CD4-positive, alpha-beta memory T cell (primary cell): ENCODE measurements at places on chromosomes 3 and 15. TPM values are rescaled to one million over a fixed set of nuclear protein-coding genes. Genes with fewer than 3 reads are reported as not detected.
A peak's percentile ranks its signal among the peaks of the same experiment; 100 is the strongest.

- no peak overlapping the region for H3K4me3 ChIP-seq
- peaks cover 7% of the 10 kb centered on the region for H3K4me1 ChIP-seq
- H3K27ac ChIP-seq: no peak overlapping the region
- no peaks in the 10 kb centered on the region for H3K36me3 ChIP-seq
- H3K27me3 ChIP-seq: peaks cover 23% of the 10 kb centered on the region
- DNase-seq: no peak
Measured at GRCh38 chr15:44199393-44199792, 4.3 kb upstream of the FRMD5 start.

- H3K36me3 ChIP-seq: no peaks in the 10 kb centered on the region
- no peaks in the 10 kb centered on the region for H3K4me1 ChIP-seq
- H3K27ac ChIP-seq: no peak overlapping the region
- H3K4me3 ChIP-seq: no peak overlapping the region
- H3K27me3 ChIP-seq: no peaks in the 10 kb centered on the region
- no peak for DNase-seq
Measured at GRCh38 chr15:61742591-61742990, 317.7 kb downstream of the VPS13C start.

- H3K36me3 ChIP-seq: no peaks in the 10 kb centered on the region
- peaks cover 5% of the 10 kb centered on the region for H3K27me3 ChIP-seq
- no peak overlapping the region for H3K4me3 ChIP-seq
Measured at GRCh38 chr15:38853608-38854007, 289.0 kb upstream of the RASGRP1 start.

DNA sequence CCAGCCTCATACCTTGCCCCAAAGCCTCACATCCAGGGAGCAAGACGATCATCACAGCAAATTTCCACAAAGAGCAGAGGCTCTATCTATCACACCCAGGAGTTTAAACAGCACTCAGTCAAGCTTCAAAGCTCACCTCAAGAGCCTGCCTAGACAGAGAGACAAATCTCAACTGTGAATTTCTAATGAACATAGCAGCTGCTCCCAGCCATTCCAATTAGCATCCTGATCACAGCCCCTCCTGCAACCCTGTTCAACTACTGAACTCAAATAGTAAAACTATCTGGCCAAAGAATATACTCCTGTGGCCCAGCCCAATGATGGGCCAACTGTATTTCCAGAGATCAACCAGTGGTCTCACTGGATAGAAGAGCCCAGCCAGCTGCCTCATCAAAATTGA, 269.8 kb downstream of the CTNNB1 start:
- no peaks in the 10 kb centered on the region for H3K36me3 ChIP-seq
- no peak overlapping the region for H3K27ac ChIP-seq
- H3K4me3 ChIP-seq: no peak overlapping the region
- no peaks in the 10 kb centered on the region for H3K27me3 ChIP-seq

- H3K36me3 ChIP-seq: no peaks in the 10 kb centered on the region
- H3K4me1 ChIP-seq: no peaks in the 10 kb centered on the region
- no peak for DNase-seq
- H3K27ac ChIP-seq: no peak overlapping the region
- no peaks in the 10 kb centered on the region for H3K27me3 ChIP-seq
Measured at GRCh38 chr3:7461202-7461825, 600.4 kb downstream of the GRM7 start.

GRCh38 chr3:179526482-179526881, 36.2 kb upstream of the ACTL6A start:
- no peaks in the 10 kb centered on the region for H3K27me3 ChIP-seq
- H3K27ac ChIP-seq: no peak overlapping the region
- H3K36me3 ChIP-seq: no peaks in the 10 kb centered on the region
- H3K4me1 ChIP-seq: no peaks in the 10 kb centered on the region
- DNase-seq: no peak
- H3K4me3 ChIP-seq: no peak overlapping the region

DNA sequence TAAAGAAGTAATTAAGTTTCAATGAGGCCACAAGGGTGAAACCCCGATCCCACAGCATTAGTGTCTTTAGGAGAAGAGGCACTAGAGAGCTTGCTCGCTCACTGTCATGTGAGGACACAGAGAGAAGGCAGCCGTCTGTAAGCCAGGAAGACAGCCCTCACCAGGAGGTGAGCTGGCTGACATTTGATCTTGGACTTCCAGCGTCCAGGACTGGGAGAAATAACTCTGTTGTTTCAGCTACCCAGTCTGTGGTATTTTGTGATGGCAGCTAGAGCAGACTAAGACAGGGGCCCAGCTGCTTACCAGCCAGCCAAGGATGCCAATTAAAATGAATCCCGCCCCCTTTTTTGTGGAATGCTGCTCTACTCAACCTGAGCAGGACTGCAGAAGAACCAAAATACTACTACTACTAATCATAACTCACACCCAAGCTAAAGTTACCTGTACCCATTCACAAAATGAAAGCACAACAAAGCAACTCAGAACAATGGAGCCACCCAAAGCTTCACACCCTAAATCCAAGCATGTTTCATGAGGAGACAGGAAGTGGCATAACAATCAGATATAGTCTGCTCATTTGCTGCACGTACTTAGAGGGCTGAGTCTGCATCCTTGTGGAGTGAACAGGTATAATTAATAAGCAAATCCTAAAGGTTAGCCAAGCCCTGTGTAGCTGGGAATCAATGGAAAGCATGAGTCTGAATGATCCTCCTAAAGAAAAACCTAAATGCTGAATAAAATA, 35.6 kb upstream of the RHCG start:
- no peaks in the 10 kb centered on the region for H3K36me3 ChIP-seq
- no peaks in the 10 kb centered on the region for H3K27me3 ChIP-seq
- no peak overlapping the region for H3K27ac ChIP-seq
- no peak for DNase-seq
- no peak overlapping the region for H3K4me3 ChIP-seq
- no peaks in the 10 kb centered on the region for H3K4me1 ChIP-seq

- DNase-seq: no peak
- H3K27ac ChIP-seq: no peak overlapping the region
- H3K4me1 ChIP-seq: no peaks in the 10 kb centered on the region
- H3K4me3 ChIP-seq: no peak overlapping the region
Measured at GRCh38 chr15:23069496-23070166, 30.3 kb upstream of the TUBGCP5 start.

DNA sequence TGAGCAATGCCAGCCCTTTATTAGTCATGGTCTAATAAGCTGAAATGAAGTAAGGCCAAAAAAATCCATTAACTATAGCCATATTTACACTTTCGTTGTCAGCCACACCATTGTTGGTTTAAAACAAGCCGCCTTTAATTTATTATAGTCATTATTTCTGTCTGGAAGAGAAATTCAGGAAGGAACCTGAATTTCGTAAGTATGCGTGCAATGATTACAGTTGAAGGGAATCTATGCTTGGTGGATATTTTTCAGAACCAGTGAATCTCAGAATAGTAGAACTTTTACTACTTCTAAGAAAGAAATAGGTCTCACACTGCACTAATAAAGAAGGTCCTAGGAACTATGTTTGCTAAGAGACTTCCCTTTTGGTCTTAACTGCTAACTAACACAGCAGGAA, 59.1 kb downstream of the FAM43A start:
- DNase-seq: no peak
- no peaks in the 10 kb centered on the region for H3K27me3 ChIP-seq
- no peaks in the 10 kb centered on the region for H3K4me1 ChIP-seq
- H3K27ac ChIP-seq: no peak overlapping the region
- no peak overlapping the region for H3K4me3 ChIP-seq

DNA sequence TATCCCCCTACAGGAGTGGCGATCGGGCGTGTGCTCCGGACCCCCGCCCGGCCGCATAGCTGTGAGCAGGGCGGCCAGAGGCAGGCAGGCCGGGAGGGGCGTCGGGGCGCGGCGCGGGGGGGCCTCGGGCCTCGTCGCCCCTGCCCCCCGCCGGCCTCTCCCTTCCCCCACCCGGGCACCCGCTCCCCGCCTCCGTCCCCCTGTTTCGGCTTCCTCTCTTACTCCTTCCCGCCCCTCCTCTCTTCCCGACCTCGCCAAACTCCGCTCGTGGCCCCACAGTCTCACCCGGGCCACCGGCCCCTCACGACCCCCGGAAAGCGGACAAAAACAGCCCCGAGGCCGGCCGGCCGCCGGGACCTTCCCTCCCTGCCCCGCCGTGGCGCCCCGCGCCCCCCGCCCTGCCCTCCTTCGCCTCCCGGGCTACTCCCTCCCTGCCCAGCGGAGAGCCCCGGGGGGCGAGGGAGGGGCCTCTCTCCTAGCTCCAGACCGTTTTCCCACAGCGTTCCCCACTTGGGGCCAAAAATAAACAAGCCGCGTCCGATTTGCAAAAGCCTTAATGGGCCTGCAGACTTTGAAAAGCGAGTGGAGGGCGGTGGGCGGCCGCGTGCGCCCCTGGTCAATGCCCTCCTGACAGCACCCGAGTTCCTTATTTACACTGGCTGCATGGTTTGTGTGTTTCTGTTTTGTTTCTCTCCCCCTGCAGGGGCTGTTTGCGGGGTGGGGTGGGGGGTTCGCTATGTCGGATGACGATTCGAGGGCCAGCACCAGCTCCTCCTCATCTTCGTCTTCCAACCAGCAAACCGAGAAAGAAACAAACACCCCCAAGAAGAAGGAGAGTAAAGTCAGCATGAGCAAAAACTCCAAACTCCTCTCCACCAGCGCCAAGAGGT, 1.0 kb downstream of the UBE2E1 start:
- peak overlapping the region; percentile 66 for H3K4me3 ChIP-seq
- H3K36me3 ChIP-seq: no peaks in the 10 kb centered on the region
- no peak for DNase-seq
- no peaks in the 10 kb centered on the region for H3K27me3 ChIP-seq
- peak overlapping the region; percentile 52 for H3K27ac ChIP-seq
- peaks cover 50% of the 10 kb centered on the region for H3K4me1 ChIP-seq

DNA sequence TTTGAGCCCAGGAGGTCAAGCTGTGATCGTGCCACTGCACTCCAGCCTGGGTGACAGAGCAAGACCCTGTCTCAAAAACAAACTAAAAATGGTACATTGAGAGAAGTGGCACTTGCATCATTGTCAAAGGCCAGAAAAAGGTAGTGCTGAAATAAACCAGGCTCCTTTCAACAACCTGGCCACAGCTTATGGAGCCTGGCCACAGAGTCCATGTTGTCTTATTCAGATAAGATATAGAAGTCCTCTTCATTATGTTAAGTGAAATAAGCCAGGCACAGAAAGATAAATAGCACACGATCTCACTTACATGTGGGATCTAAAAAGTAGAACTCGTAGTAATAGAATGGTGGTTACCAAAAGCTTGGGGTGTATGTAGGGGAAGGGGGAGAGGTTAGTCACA, 34.8 kb downstream of the EMC4 start:
- H3K27ac ChIP-seq: no peak overlapping the region
- peaks cover 7% of the 10 kb centered on the region for H3K36me3 ChIP-seq
- DNase-seq: no peak
- H3K4me1 ChIP-seq: no peaks in the 10 kb centered on the region
- no peak overlapping the region for H3K4me3 ChIP-seq

- no peak for DNase-seq
- no peaks in the 10 kb centered on the region for H3K27me3 ChIP-seq
- no peaks in the 10 kb centered on the region for H3K4me1 ChIP-seq
Measured at GRCh38 chr3:40718681-40719080, 193.9 kb downstream of the ZNF621 start.

- H3K27me3 ChIP-seq: no peaks in the 10 kb centered on the region
- H3K4me1 ChIP-seq: no peaks in the 10 kb centered on the region
- no peak for DNase-seq
- H3K4me3 ChIP-seq: no peak overlapping the region
- H3K36me3 ChIP-seq: no peaks in the 10 kb centered on the region
Measured at GRCh38 chr3:147008886-147009285, 397.5 kb downstream of the ZIC4 start.

GRCh38 chr15:71443538-71443937, 328.3 kb downstream of the THSD4 start:
- no peaks in the 10 kb centered on the region for H3K27me3 ChIP-seq
- peak; percentile 12 for DNase-seq
- no peak overlapping the region for H3K4me3 ChIP-seq
- H3K27ac ChIP-seq: no peak overlapping the region
- H3K4me1 ChIP-seq: no peaks in the 10 kb centered on the region

- DNase-seq: no peak
- H3K27ac ChIP-seq: no peak overlapping the region
- no peak overlapping the region for H3K4me3 ChIP-seq
- H3K36me3 ChIP-seq: no peaks in the 10 kb centered on the region
Measured at GRCh38 chr15:70530906-70531305, 232.5 kb downstream of the UACA start.

DNA sequence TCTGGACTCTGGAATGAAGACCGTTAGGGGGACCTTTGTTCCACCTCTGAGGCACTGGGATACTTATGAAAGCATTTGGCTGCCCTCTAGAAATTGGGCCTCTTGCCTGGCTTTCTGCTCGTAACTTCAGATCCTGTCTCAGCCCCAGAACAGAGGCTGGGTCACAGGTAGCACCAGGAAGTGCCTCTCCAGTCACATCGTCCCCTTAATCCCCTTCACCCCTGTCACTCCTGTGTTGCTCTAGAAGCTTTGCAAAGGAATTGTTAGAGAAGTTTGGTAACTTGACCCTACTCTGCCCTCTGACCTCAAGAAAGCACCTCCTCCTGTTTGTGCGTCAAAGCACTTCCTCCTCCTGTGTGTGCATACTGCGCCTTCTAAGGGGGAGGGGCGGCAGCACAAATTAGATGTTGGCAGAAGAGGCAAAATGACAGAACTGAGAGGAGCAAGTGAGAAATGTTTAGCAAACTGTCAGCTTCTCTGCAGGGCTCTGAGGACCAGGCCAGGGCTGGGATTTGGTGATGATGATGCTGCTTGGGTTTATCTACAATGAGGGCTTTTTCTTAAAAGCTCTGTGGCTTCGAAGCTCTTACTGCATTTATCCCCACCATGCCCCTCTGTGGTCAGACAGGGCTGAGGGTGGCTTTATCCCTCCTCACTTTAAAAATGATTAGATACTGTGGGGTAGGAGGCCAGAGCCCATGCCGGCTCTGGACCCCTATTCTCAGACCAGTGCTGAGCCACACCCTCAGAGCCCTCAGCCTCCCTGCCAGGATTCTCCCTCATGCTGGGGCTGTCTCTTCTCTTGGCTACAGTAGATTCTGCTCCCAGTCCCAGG, 76.2 kb downstream of the LARS2 start:
- no peak overlapping the region for H3K4me3 ChIP-seq
- DNase-seq: peak; percentile 19
- peaks cover 14% of the 10 kb centered on the region for H3K36me3 ChIP-seq
- H3K27me3 ChIP-seq: no peaks in the 10 kb centered on the region
- H3K27ac ChIP-seq: no peak overlapping the region

AADACL2 gene
- total RNA-seq: not detected

SLC27A2 gene
- total RNA-seq: 0.75 TPM

DNAJA4 gene
- 31.5 TPM for total RNA-seq

MGLL gene
- total RNA-seq: 4.8 TPM

CASR gene
- not detected for total RNA-seq

SCAANT1 gene
- total RNA-seq: not detected
